ENCODE measurements at places on chromosomes 1 and 21.

DNA sequence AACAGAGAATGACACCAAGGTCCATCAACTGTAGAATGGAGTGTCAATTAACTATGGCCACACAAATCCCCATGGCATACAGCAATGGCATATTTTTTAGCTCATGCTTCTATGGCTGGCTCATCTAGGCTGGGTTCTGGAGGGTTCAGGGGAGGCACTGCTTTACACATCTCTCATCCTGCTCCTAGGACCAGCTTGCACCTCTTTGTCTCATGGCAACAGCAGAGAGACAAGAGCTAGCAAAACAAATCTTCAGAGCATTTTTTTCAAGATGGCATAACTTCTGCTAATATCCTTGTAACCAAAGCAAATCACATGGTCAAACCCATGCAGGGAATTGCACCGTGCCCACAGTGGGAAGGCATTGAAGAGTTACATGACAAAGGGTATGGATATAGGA, 82.4 kb downstream of the KIF14 start:
- DNase-seq = no peak

DNA sequence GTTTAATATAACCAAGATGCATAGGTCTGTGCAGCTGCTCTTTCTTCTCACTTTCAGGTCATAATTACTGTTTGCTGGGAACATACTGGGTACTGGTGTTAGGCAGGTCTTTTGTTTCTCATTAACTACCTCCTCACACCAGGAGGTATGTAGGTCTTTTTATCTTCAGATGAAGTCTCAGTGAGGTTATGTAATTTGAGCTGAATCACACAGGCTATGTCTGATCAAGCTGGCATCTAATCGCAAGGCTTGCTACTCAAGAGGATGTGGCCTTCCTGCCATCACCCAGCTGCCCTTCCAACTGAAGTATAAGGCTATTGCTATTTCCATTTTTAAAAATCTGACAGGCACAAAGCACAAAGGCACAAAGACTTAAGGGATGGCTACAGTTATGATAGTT, 96.4 kb downstream of the RUNX1 start:
- DNase-seq = peak; percentile 95

DNA sequence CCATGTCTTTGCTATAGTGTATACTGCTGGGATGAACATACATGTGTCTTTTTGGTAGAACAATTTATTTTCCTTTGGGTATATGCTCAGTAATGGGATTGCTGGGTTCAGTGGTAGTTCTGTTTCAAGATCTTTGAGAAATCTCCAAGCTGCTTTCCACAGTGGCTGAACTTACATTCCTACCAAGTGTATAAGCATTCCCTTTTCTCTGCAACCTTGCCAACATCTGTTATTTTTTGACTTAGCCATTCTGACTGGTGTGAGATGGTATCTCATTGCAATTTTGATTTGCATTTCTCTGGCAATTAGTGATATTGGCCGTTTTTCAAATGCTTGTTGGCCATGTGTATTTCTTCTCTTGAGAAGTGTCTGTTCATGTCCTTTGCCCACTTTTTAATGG, 37.5 kb upstream of the ANGPTL1 start:
- DNase-seq = no peak

DNA sequence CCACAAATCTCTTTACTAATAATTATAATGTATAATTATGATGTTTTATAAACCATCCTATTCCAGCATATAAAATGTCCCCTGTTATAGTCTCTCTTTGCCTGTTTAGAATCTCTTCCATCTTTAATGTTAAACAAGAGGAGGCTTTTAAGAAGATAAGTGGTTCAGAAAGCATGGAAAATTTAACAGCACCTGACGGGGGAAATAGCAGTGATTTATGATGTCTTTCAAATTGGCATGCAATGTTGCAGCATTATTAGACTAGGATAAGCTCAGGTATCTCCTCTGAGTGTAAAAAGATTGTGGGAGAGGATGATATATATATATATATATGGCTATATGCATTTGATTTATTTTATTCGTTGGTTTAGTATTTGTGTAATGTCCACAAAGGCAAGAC, 24.4 kb downstream of the GIPC2 start:
- peak; percentile 64 for DNase-seq

GRCh38 chr1:45205011-45205909, 1.1 kb downstream of the ZSWIM5 start:
- DNase-seq = peak; percentile 19

DNA sequence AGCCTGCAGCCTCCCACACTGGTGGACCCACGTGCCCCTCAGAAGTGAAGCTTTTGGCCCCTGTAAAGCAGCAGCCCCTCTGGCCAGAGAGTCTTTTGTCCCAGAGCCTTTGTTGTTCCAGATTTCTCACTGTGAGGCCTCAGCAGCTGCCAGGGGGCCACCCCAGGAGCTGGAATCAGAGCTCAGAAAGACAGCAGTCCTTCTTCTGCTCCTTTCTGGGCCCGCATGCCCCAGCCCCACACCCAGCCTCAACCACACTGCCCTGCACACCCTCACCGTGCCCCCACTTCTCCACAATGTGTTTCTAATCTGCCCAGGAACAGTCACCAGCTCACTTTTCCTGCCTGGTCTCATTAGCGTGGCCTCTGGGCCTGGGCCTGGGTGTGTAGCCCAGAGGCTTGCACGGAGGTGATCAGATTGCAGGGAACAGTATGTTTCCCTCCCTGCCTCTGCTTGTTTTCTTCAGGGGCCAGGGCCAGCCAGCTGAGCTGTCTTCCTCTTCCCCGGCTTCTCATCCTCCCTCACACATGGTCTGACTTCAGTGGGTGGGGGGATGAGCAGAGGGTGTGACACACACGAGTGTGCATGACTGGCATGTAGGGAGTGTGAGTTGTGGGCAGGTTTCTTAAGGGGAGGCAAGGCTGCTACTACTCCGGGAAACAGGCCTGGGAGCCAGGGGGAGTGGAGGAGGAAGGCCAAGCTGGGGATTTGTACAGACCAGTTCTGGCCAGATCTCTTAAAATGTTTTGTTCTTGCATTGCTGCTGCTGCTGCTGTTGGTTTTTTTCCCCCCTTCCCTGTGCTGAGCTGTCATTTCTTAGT, 82.5 kb upstream of the ZNF648 start:
- DNase-seq = no peak

- DNase-seq = no peak
Measured at GRCh38 chr1:94828251-94828650, 8.1 kb downstream of the SLC44A3 start.

DNA sequence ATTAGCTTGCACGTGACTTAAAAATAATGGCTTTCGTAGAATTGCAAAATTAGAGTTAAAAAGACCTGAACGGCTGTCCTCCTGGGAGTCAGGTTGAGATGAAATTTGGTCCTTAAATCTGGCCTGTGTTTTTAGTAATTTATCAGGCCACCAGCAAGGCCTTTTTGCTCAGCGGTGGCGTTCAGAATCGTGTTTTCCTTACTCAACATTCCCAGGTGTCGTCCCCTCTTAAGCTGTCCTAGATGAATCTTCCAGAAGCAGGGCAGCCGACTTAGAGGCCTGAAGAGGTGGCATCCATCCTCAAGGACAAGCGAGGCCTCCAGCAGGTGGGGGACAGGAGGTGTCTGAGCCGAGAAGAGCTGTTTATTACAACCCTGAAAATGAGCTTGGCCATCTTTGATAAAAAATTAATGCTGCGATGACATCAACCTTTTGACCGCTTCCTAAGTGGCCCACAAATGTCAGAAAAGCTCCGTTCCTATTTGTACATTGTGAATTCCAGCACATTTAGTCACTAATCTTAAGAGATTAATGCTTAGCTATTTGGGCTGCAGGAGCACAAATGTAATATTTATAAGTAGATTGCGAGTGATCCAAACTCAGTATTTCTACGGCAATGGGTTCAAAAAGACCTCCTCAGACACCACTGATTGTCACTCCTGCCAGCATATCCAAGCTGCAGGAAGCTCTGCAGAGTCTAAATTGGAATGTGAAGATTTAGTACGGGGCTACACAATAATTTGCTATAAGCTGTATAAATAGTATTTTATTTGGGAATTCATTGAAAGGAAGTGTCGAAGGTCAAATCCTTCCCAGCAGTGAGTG, 344.1 kb upstream of the VAMP3 start:
- no peak for DNase-seq

DNA sequence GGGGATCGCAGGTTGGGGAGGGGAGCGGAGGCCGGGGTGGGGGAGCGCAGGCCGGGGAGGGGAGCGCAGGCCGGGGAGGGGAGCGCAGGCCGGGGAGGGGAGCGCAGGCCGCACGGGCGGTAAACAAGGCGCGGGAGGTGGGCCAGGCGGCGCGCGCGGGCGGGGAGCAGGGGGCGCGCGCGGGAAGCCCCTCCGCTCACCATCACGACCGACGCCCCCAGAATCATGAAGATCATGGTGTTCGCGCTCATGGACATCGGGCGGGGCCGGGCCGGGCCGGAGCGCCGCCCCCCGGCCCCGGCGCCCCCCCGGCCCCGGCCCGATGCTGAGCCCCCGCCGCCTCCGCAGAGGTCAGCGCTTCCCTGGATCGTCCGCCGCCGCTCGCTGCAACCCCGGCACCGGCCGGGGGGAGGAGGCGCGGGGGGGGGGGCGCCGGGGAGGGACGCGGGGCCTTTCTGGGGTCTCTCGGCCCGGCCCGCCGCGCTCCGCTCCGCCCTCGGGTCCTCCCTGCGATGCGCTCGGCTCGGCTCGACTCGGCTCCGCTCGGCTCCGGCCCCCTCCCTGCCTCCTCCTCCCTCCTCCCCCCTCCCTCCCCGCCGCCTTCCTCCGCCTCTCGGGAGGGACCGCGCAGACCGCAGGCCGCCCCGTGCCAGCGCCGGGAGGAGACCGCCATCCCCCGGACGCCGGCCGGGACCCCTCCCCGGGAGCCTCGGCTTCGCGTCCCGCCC, at the start of gene TMEM240:
TMEM240 (minus strand) TSS at position 535 of the 728 bp plus-strand sequence; CDS start at position 257, 278 bp downstream.
- no peak for DNase-seq

All from NCI-H1417 treated with DMSO at 0.1 percent for 48 hours (cell line).